SK-N-DZ (cell line): ENCODE measurements at places on chromosomes 3 and 15.

- no peak for DNase-seq
Measured at GRCh38 chr3:124014366-124014942, 22.5 kb upstream of the ROPN1 start.

DNA sequence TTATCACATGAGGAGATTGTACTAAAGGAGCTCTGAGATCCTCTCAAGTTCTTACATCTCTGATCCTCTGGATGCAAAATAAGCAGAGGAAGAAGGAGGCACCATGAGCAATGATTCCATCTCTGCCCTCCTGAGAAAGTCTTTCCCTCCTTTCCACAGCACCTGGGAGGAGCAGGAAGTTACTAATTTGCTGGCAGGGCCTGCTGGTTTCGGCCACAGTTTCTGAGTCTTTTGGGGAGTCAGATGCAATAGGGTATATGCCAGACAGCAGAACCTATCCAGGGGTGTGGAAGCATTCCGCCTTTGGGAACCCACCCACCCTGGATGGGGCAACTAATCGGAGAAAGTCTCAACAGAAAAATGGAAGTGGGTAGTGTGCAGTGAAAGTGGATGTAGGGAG is 38.5 kb upstream of the SPTSSB start:
- no peak for DNase-seq

GRCh38 chr15:82043796-82044372 is 1.9 kb downstream of the MEX3B start:
- DNase-seq, result no peak

DNA sequence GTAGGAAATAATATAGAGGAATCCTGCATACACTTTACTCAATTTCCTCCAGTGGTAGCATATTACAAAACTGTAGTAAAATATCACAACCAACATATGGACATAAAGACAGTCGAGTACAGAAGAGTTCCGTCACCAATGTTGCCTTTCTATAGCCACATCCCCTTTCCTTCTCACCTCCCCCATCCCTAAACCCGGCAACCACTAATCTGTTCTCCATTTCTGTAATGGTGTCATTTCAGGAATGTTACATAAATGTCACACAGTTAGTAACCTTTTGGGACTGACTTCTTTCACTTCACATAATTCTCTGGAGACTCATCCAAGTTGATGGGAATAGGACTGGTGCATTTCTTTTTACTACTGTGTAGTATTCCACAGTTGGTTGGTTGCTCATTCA is 41.4 kb upstream of the ATG7 start:
- no peak for DNase-seq

DNA sequence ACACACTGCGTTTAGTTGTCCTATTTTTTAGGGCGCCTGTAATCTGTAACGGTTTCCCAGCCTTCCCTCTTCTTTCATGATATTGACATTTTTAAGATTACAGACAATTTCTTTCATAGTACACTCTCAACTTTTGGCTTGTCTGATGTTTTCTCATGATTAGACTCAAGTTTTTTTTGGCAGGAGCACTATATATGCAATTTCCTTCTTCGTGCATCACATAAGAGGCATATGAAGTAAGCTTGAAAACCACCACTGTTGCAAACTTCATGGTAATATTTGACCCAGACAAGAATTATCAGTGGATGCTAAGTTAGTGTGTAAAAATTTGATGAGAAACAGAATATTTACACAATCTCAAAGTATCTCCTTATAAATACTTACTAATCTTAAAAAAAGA is 119.2 kb upstream of the CMC1 start:
- DNase-seq, result no peak

GRCh38 chr15:84910928-84911623 is 26.6 kb downstream of the SLC28A1 start:
- peak; percentile 49 for DNase-seq

- DNase-seq, result peak; percentile 57
Measured at GRCh38 chr3:29281344-29282241, 722 bp downstream of the RBMS3 start.

DNA sequence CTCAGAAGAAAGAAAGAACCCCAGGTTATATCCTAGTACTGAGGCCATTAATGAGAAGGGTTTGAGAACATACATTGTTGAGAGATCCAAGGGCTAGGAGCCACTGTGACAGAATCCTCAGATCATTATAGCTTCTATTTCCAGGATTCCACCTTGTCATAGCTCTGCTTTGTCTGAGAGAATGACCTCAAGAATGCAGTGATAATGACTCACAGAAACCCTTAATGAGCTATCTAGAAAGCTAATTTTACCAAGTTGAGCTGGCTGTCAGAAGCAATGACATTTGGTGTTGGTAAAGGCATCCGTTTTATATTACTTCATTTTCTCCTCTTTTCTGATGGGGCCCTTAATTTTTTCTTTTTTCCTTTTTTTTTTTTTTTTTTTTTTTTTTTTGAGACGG is 10.9 kb downstream of the TRIP4 start:
- no peak for DNase-seq

GRCh38 chr3:129003578-129004112 is 2.5 kb downstream of the EFCC1 start:
- peak; percentile 21 for DNase-seq

- DNase-seq, result no peak
Measured at GRCh38 chr3:125633767-125634166, 38.5 kb upstream of the OSBPL11 start.
